ENCODE measurements at places on chromosomes 7 and 10. TPM values are rescaled to one million over a fixed set of nuclear protein-coding genes. Genes with fewer than 3 reads are reported as not detected.

DNA sequence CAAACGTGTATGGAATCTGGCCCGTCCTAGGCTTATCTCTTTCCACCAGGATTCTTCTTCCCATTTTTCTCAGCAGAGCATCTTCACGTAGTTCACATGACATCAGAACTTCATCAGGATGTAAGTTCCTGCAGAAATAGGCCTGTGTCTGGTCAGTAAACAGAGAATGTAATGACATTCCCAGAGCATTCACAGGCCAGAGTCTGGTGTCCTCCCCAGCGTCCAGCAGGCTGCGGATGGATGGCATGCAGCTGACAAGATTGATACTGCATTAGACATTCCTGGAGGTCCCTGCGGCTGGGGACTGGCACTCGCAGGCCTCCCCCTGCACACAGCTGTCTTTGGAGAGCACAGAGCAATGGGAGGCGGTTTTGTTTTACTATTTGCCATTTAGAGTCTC, 28.7 kb downstream of the MGMT start:
- peaks cover 16% of the 10 kb centered on the region for H3K36me3 ChIP-seq
- no peaks in the 10 kb centered on the region for H3K4me1 ChIP-seq
- H3K4me3 ChIP-seq, result no peak overlapping the region
- DNase-seq, result no peak
- H3K27ac ChIP-seq, result no peak overlapping the region

- H3K4me3 ChIP-seq, result no peak overlapping the region
- H3K27ac ChIP-seq, result no peak overlapping the region
- no peak for DNase-seq
- no peaks in the 10 kb centered on the region for H3K27me3 ChIP-seq
- H3K4me1 ChIP-seq, result peaks cover 59% of the 10 kb centered on the region
Measured at GRCh38 chr10:22629126-22629525, 85.3 kb downstream of the PIP4K2A start.

GRCh38 chr7:155653803-155654202, 9.3 kb downstream of the RBM33 start:
- peaks cover 39% of the 10 kb centered on the region for H3K4me1 ChIP-seq
- H3K27ac ChIP-seq, result peak overlapping the region; percentile 85
- H3K36me3 ChIP-seq, result peaks cover 8% of the 10 kb centered on the region
- H3K27me3 ChIP-seq, result no peaks in the 10 kb centered on the region
- H3K4me3 ChIP-seq, result no peak overlapping the region
- DNase-seq, result no peak

- H3K36me3 ChIP-seq, result no peaks in the 10 kb centered on the region
- DNase-seq, result no peak
- H3K27ac ChIP-seq, result no peak overlapping the region
- H3K27me3 ChIP-seq, result no peaks in the 10 kb centered on the region
Measured at GRCh38 chr10:78261291-78261690, 227.6 kb downstream of the RPS24 start.

DNA sequence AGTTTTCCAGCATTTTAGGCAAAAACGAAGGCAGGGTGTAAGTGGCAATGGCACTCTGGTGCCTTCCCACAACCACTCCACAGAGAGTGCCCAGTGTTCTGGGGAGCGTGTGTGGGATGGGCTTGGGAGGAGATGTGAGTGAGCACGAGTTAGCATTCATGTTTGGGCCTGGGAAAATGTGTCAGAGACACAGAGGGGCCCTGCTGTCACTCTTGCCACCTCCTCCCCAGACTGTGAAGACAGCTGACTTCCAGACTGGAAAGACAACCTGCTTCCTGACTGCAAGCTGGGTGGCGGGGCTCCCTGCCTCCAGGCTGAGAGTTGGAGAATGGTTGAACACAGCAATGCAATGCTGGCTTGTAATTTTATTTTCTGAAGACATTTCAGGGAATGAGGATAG, 454.5 kb upstream of the ZMIZ1 start:
- peaks cover 15% of the 10 kb centered on the region for H3K27me3 ChIP-seq
- no peak overlapping the region for H3K27ac ChIP-seq
- no peaks in the 10 kb centered on the region for H3K4me1 ChIP-seq
- DNase-seq, result no peak
- H3K36me3 ChIP-seq, result peaks cover 4% of the 10 kb centered on the region

DNA sequence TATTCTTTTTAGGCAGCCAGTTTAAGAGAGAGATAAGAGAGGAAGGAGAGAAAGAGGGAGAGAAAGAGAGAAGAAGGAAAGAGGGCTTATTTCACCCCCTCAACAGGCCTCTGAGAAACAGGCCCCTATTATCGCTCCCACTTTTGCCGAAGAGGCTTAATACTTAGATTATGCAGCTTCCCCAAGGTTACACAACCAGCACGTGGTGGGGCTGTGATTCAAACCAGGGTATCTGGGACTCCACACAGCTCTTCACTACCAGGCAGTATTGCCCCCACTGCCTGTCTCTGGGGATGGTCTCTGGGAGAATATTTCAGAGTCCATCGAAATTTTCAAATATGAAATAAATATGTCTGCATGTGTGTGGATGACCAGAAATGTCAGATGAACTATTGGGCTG, 3.0 kb downstream of the GIMAP1 start:
- H3K36me3 ChIP-seq, result no peaks in the 10 kb centered on the region
- no peak overlapping the region for H3K27ac ChIP-seq
- DNase-seq, result no peak

DNA sequence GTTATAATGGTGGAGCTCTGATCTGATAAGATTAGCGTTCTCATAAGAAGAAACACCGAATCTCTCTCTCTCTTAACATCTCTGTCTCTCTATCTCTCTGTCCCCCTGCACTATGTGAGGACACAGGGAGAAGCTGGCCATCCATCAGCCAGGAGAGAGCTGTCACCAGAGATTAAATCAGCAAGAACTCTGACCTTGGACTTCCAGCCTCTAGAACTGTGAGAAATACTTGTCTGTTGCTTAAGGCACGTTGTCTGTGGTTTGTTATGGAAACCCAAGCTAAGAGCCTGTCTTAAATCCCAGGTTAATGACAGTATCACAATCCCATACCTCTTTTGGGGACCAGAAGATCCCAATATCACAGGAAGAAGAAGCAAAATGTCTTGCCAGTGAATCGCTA, 132.0 kb upstream of the AKR1E2 start:
- no peak for DNase-seq
- H3K4me3 ChIP-seq, result no peak overlapping the region
- no peaks in the 10 kb centered on the region for H3K27me3 ChIP-seq
- H3K36me3 ChIP-seq, result no peaks in the 10 kb centered on the region

DNA sequence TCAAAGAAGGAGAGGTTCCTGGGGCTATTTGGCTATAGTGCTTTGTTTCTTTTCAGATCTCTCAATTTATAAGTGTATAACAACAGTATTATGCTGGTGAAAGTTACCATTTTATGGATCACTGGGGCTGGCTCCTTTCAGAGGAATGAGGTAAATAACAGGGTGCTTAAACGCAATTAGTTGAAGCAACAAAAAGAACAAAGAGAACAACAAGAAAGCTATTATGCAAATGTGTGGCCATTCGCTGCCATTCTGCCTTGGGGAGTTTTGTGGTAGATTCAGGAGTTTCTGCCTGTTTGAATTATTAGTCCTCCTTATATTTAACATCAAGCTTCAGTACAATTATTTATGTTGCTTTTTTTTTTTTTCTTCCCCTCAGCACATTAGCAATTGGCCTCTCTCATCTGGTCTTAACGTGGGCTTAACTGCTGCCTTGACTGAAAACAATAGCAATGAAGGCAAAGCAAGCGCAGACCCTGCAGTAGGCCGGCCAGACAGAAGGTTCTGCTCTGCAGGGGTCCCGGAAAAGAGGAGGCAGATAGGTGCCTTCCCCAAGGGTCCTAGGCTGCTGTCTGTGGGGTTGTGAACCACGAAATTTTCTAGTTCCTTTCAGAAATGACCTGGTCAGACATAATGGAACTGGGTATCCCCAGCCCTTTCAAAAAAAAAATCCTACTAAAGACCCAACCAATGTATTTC, 339.9 kb upstream of the PODXL start:
- peaks cover 54% of the 10 kb centered on the region for H3K4me1 ChIP-seq
- no peaks in the 10 kb centered on the region for H3K36me3 ChIP-seq
- DNase-seq, result no peak
- H3K4me3 ChIP-seq, result no peak overlapping the region

GRCh38 chr7:47683485-47683898, 101.6 kb upstream of the TNS3 start:
- no peak overlapping the region for H3K4me3 ChIP-seq
- H3K27ac ChIP-seq, result no peak overlapping the region
- no peak for DNase-seq
- H3K4me1 ChIP-seq, result peaks cover 6% of the 10 kb centered on the region

The GRM8 gene
- not detected for total RNA-seq

The THSD7A gene
- 0.35 TPM for total RNA-seq

The CCAR1 gene
- 57.6 TPM for total RNA-seq

The GRIFIN gene
- total RNA-seq, result not detected

The NKX1-2 gene
- total RNA-seq, result not detected
